SK-N-SH (cell line): ENCODE measurements at places on chromosomes 13 and 19.

DNA sequence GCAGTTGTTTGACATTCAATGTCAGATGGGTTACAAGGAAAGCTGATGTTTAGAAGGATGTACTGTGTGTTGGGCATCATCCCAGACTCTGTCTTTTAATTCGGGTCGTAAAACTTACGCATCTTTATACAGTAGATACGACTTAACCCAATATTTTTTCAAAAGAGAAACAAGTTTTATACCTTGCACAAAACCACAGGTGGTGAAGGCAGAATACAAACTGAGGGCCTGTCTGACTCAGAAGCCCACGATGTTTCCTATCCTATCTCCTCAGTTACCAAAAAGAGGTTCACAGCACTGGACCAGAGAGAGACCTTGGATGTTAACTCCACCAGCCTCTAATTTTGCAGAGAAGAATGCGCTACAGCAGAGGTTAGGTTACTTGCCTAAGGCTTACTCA, 477.0 kb downstream of the FOXO1 start:
- H3K4me3 ChIP-seq = no peak overlapping the region
- H3K27ac ChIP-seq = no peak overlapping the region
- H3K36me3 ChIP-seq = no peaks in the 10 kb centered on the region
- H3K27me3 ChIP-seq = no peaks in the 10 kb centered on the region
- H3K4me1 ChIP-seq = peaks cover 22% of the 10 kb centered on the region
- DNase-seq = no peak

DNA sequence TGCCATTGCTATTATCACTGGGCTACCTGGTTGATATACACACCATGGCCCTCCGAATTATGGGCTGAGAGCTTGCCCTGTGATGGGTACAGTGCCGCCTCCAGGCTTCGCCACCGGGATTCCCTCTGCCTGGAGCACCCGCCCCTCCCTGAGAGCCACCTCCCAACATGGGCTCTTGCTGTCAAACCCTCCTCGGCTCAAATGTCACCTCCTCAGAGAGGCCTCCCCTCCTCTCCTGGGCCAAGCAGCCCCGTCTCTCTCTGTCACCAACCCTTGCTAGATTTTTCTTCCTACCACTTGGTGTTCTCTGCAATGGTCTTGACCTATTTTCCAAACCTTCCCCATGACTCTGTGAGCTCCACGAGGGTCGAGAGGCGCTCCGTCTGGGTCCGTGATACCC, 12.2 kb upstream of the TLE2 start:
- no peaks in the 10 kb centered on the region for H3K36me3 ChIP-seq
- DNase-seq = no peak
- no peak overlapping the region for H3K27ac ChIP-seq
- peaks cover 2% of the 10 kb centered on the region; the same call in 1 of the 2 replicates for H3K4me1 ChIP-seq

DNA sequence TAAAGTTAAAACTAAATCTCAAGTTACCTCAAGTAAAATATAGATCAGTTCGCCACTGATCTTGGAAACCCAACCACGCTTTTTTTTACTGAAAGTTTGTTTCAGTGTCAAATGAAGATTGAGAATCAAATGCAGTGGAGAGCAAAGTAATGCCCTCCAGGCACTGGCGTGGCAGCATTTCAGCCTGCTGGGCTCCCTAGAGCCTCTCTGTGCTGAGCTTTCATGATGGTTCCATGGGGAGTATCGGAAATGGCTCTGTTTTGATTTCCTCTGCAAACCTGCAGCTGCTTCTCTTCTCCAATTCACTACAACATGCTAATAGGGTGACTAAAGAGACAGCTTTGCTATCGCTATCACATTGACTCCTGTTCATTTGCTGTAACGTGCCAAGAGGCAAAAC, 141.6 kb downstream of the FGF14 start:
- H3K4me3 ChIP-seq = no peak overlapping the region
- H3K4me1 ChIP-seq = no peaks in the 10 kb centered on the region
- DNase-seq = no peak

GRCh38 chr19:8239528-8240273, 30.5 kb downstream of the CERS4 start:
- H3K4me1 ChIP-seq = peaks cover 18% of the 10 kb centered on the region; the same call in 1 of the 2 replicates
- peak overlapping the region; percentile 91 for H3K27ac ChIP-seq
- H3K4me3 ChIP-seq = no peak overlapping the region
- H3K27me3 ChIP-seq = no peaks in the 10 kb centered on the region
- no peaks in the 10 kb centered on the region for H3K36me3 ChIP-seq

- no peaks in the 10 kb centered on the region for H3K27me3 ChIP-seq
- H3K27ac ChIP-seq = no peak overlapping the region
- no peaks in the 10 kb centered on the region for H3K36me3 ChIP-seq
- no peaks in the 10 kb centered on the region for H3K4me1 ChIP-seq
- DNase-seq = peak; percentile 66
Measured at GRCh38 chr19:39212375-39212742, 8.3 kb upstream of the SYCN start.

- peak overlapping the region; percentile 66 for H3K4me3 ChIP-seq
- peaks cover 54% of the 10 kb centered on the region for H3K36me3 ChIP-seq
- no peak for DNase-seq
- no peak overlapping the region for H3K27ac ChIP-seq
- no peaks in the 10 kb centered on the region for H3K27me3 ChIP-seq
Measured at GRCh38 chr19:54201980-54202379, 1.3 kb downstream of the RPS9 start.

GRCh38 chr13:106425661-106426060, 109.8 kb downstream of the EFNB2 start:
- no peak for DNase-seq
- no peaks in the 10 kb centered on the region for H3K27me3 ChIP-seq
- no peaks in the 10 kb centered on the region for H3K4me1 ChIP-seq
- no peaks in the 10 kb centered on the region for H3K36me3 ChIP-seq
- no peak overlapping the region for H3K27ac ChIP-seq
- no peak overlapping the region for H3K4me3 ChIP-seq

- peaks cover 12% of the 10 kb centered on the region for H3K4me1 ChIP-seq
- no peak for DNase-seq
- no peak overlapping the region; the same call in 1 of the 2 replicates for H3K27ac ChIP-seq
- H3K36me3 ChIP-seq = no peaks in the 10 kb centered on the region
- H3K27me3 ChIP-seq = no peaks in the 10 kb centered on the region
Measured at GRCh38 chr13:51518827-51519226, 65.4 kb upstream of the WDFY2 start.

GRCh38 chr19:13538601-13539253, 32.4 kb upstream of the CACNA1A start:
- H3K27ac ChIP-seq = no peak overlapping the region
- H3K36me3 ChIP-seq = no peaks in the 10 kb centered on the region
- no peaks in the 10 kb centered on the region for H3K4me1 ChIP-seq
- no peak overlapping the region for H3K4me3 ChIP-seq
- no peak for DNase-seq
- peaks cover 21% of the 10 kb centered on the region; the same call in 1 of the 2 replicates for H3K27me3 ChIP-seq

DNA sequence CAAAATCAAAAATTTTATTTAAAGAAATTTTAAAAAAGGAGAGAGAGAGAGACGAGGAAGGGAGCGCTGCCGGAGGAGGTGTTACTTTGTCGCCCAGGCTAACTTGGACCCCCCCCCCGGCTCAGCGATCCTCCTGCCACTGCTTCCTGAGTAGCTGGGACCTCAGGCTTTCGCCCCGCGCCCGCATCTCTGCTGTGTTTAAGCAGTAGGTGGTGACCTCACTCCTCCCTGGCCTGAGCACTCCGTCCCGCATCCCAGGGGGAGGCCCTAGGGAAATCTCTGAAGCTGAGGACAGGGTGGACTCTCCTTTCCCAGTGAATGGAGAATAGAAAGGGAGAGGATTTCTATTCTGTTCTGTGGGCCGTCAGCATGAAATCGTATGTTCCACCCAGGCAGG, 485 bp upstream of the ZNF845 start:
- H3K27ac ChIP-seq = peak overlapping the region; percentile 56
- H3K27me3 ChIP-seq = no peaks in the 10 kb centered on the region
- H3K36me3 ChIP-seq = no peaks in the 10 kb centered on the region
- no peaks in the 10 kb centered on the region for H3K4me1 ChIP-seq
- DNase-seq = peak; percentile 61
- H3K4me3 ChIP-seq = peak overlapping the region; percentile 91

GRCh38 chr19:51386882-51387520, 773 bp downstream of the LIM2 start:
- H3K27ac ChIP-seq = no peak overlapping the region
- no peak for DNase-seq
- H3K4me1 ChIP-seq = no peaks in the 10 kb centered on the region
- H3K4me3 ChIP-seq = no peak overlapping the region
- H3K27me3 ChIP-seq = no peaks in the 10 kb centered on the region

DNA sequence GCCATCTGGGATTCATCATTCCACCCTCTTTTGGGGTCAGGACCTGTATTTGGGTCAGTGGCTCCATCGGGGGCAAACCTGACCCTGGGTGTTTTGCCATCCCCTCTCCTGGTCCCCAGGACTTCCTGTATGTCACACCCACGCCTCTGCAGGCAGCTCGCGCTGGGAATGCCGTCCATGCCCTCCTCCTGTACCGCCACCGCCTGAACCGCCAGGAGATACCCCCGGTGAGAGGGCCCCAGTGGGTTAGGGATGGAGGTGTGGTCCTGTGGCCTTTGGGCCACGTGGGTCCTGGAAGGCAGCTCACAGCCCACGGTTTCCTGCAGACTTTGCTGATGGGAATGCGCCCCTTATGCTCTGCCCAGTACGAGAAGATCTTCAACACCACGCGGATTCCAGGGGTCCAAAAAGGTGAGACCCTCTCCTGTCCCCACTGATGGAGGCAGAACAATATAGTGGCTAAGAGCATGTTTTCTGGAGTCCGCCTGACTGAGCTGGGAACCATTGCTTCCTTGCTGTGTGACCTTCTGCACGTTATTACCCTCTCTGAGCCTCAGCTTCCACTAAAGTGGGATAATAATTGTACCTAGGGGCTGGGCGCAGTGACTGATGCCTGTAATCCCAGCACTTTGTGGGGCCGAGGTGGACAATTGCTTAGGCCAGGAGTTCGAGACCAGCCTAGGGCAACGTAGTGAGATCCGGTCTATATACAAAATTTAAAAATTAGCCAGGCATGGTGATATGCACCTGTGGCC, 14.1 kb downstream of the CPT1C start:
- no peak overlapping the region for H3K4me3 ChIP-seq
- no peak overlapping the region for H3K27ac ChIP-seq
- H3K36me3 ChIP-seq = peaks cover 11% of the 10 kb centered on the region
- no peaks in the 10 kb centered on the region for H3K27me3 ChIP-seq
- H3K4me1 ChIP-seq = no peaks in the 10 kb centered on the region

- no peak overlapping the region for H3K27ac ChIP-seq
- H3K36me3 ChIP-seq = peaks cover 7% of the 10 kb centered on the region; the same call in 1 of the 2 replicates
- no peak overlapping the region for H3K4me3 ChIP-seq
- DNase-seq = no peak
Measured at GRCh38 chr19:40419066-40419612, 6.0 kb upstream of the PRX start.

GRCh38 chr13:96474181-96474557, 384.3 kb downstream of the HS6ST3 start:
- no peak overlapping the region for H3K4me3 ChIP-seq
- H3K27me3 ChIP-seq = no peaks in the 10 kb centered on the region
- no peak overlapping the region for H3K27ac ChIP-seq

DNA sequence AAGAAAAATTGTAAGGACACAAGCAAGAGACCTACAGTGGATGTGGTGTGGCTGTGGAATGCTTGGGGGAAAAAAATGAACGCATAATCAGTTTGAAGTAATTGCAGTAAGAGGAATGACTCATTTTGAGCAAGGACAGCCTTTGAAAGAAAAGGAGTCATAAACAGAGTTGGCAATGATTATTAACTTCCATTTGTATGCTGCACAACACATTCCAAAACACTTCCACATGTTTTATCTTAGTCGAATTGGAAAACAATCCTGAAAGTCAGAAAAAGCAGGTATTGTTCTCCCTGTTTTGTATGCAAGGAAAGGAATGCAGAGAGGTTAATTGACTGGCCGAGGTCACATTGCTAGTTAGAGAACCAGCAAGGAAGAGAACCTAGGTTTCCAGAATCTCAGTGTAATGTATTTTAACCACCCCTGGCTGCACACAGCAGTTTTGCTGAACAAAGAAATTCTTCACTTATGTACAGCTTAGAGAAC, 630.0 kb upstream of the MIR17HG start:
- DNase-seq = no peak
- H3K4me1 ChIP-seq = no peaks in the 10 kb centered on the region
- no peak overlapping the region for H3K4me3 ChIP-seq
- no peaks in the 10 kb centered on the region for H3K36me3 ChIP-seq
- no peaks in the 10 kb centered on the region for H3K27me3 ChIP-seq
- no peak overlapping the region for H3K27ac ChIP-seq

- H3K4me1 ChIP-seq = no peaks in the 10 kb centered on the region; the same call in 1 of the 2 replicates
- DNase-seq = peak; percentile 19
- no peak overlapping the region for H3K27ac ChIP-seq
- H3K36me3 ChIP-seq = no peaks in the 10 kb centered on the region
- H3K27me3 ChIP-seq = no peaks in the 10 kb centered on the region
Measured at GRCh38 chr13:72255908-72256307, 388.9 kb upstream of the DACH1 start.

GRCh38 chr19:15527705-15528104, 19.4 kb downstream of the CYP4F22 start:
- no peak overlapping the region for H3K4me3 ChIP-seq
- H3K27ac ChIP-seq = no peak overlapping the region
- peaks cover 27% of the 10 kb centered on the region; the same call in 1 of the 2 replicates for H3K27me3 ChIP-seq
- no peaks in the 10 kb centered on the region for H3K36me3 ChIP-seq

DNA sequence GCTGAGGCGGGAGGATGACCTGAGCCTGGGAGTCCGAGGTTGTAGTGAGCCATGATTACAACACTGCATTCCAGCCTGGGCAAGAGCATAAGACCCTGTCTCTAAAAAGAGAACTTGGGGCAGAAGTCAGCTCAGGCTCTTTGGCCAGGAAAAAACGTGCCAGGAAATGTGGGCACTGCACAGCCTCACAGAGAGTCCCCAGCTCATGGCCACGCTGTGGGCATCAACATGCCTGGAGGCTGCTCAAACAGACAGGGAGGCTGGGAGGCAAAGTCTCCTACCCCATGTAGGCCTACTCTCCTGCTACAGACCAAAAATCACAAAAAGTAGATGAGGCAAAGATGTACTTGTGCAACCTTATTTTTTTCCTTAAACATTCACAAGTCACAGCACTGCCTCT, 49.4 kb downstream of the PEPD start:
- no peak for DNase-seq
- H3K27ac ChIP-seq = 0 out of 2 replicates have a peak overlapping the region, but pooled peaks have one; percentile 4
- no peaks in the 10 kb centered on the region for H3K36me3 ChIP-seq
- no peak overlapping the region for H3K4me3 ChIP-seq
